ENCODE measurements at places on chromosomes 2 and 18.

GRCh38 chr2:135617501-135618015 lies 86.3 kb downstream of the R3HDM1 start:
- no peak for DNase-seq

DNA sequence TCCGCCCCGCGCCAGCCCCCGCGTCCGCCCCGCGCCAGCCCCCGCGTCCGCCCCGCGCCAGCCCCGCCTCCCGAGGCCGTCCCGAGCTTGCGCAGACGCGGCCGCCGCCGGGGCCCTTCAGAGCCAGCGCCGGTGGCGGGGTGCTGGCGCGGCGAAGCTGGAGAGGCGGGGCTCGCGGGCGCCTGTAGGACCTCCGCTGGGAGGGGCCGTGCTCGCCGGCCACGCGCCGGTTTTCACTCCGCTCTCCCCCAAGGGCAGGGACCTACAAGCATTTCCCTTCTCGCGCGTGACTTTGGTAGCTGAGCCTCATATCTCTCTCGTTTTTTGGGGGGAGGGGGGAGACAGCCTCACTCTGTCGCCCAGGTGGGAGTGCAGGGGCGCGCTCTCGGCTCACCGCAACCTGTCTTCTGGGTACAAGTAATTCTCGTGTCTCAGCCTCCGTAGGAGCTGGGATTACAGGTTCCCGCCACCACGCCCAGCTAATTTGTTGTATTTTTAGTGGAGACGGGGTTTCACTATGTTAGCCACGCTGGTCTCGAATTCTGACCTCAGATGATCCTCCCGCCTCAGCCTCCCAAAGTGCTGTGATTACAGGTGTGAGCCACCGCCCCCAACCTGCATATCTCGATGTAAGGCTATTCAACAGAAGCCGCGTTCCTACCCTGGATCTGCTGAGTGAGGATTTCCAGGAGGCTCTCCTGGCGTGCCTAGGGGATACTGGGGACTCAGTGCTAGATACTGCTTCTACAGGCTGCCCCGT lies at the start of gene ZNF514:
TSS of gene ZNF514 (minus strand) at position 159 of the 760 bp plus-strand sequence. CDS start 6,595 bp downstream, outside the sequence.
- DNase-seq = peak; percentile 69

- DNase-seq = no peak
Observed at GRCh38 chr2:217092710-217093379, 233.0 kb upstream of the TNP1 start.

DNA sequence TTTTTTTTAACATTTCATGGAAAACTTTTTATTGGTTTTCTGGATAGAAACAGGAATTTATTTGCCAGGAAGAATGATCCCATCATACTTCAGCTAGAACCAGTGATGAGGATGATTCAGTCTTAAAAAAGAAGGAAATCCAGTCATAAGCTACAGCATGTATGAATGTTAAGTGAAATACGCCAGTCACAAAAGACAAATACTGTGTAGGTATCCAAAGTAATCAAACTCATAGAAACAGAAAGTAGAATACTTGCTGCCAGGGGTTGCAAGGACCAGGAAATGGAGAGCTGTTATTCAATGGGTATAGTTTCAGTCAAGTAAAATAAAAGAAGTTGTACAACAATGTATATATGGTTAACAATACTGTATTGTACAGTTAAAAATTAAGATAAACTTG lies 21.3 kb downstream of the PSME4 start:
- DNase-seq = no peak

DNA sequence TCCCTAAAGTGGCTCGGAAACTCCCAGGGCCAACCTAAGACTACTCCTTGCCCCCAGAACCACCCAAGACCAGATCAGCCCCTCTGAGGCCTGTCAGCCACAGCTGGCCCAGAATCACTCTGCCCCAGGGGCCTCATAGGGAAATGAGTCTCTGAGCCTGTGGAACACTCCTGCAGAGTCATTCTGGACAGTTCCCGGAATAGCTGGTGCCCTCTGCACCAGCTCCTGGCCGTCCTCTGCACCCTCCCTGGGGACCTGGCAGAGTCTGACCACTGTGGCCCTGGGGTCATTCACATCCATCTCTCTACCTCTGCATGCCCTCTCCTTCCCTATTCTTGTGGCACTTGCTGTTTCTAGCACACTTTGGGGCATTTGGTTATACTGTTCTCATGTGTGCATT lies 14.6 kb upstream of the TMEM214 start:
- no peak for DNase-seq

DNA sequence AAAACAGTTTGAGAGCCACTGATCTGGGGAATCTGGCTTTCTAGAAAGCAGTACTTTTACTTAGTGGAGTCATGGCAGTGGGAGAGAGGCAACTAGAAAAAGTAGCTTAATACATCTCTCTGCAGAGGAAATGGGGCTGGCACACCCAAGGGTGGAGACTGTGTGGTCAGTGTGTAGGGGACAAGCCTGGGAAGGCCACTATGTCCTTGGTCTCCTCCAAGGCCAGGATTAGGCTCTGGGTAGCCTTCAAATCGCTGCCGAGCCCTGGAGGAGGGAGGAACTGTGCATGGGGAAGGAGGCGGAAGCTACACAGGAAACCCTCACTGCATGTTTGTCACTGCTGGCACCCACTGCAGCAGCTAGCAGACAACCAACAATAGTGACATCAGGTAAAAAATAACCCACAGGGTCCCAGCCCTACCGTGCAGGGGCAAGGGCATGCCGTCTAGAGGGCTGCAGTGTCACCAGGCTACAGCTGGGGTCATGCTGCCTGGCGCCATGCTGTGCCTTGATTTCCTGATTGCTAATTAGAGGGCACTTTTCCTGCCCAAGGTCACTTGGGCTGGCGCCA lies 34.8 kb downstream of the LBH start:
- DNase-seq = peak; percentile 83

DNA sequence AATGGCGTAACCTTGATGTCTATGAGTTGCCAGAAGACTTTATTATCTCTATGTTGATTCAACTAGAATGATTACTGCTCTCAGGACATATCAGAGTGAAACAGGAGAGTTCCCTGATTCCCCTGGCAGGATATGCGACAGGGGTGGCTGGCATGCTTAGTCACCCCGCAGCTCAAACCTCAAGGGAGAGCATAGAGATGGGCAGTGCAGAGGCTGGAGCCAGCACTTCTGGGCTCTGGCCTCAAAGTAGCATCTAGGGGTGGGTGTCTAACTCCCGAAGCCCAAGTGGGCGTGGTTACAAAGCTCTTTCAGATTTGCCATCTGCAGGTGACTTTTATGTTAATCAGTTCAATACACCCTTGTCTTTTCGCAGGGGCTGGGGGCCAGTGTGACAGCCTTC lies 391.6 kb downstream of the ADCYAP1 start:
- no peak for DNase-seq

GRCh38 chr2:237569041-237569440 lies 2.7 kb downstream of the PRLH start:
- no peak for DNase-seq

GRCh38 chr2:5729416-5729815 lies 37.2 kb downstream of the SOX11 start:
- no peak for DNase-seq

GRCh38 chr2:127609818-127610217 lies 36.1 kb upstream of the GPR17 start:
- no peak for DNase-seq

DNA sequence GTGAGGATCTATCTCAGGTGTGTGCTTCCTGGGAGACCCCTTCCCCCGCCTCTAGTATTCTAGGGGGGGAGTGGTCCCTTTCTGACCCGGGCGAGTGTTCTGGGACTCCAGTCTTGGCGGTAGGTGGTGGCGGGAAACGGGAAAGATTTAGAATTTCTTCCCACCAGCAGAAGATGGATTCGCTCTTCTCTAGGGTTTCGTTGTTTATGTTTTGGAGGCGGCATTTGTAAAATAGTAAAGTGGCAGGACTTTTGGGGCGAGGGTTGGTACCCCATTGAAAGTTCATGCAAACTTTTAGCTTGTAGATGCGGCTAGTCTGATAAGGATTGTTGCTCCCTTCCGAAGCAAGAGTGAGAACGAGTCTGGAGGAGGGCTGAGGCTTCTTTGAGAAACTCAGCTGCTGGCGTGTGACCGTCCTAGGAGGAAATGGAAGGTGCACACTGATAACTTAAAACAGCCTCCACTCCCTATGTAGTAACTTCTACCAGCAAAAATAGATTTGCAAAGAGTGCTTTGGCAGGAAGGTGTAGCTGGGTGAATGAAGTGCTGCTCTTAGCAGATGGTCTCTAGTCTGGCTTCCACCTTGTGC lies 412 bp downstream of the GPD2 start:
- DNase-seq = peak; percentile 34

- no peak for DNase-seq
Observed at GRCh38 chr2:120434492-120435308, 88.8 kb downstream of the INHBB start.

- DNase-seq = no peak
Observed at GRCh38 chr18:21894619-21895367, 154.2 kb downstream of the MIB1 start.

DNA sequence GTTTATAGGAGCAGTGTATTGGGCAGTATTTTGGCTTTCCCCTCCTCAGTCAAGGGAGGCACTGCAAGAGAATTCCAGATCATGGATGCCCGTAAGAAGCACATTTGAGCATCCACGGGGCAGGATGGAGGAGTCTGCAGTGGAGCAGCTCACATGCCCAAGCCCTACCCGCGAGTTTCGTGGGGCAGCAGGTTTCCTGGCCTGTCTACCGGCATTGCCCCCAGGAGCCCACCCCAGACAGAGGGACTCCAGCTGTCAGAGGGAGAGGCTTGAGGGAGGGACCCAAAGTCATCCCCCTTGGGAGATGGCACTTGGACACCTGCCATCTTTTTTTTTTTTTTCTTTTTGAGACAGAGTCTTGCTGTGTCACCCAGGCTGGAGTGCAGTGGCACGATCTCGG lies 31.3 kb downstream of the TMEM177 start:
- no peak for DNase-seq

DNA sequence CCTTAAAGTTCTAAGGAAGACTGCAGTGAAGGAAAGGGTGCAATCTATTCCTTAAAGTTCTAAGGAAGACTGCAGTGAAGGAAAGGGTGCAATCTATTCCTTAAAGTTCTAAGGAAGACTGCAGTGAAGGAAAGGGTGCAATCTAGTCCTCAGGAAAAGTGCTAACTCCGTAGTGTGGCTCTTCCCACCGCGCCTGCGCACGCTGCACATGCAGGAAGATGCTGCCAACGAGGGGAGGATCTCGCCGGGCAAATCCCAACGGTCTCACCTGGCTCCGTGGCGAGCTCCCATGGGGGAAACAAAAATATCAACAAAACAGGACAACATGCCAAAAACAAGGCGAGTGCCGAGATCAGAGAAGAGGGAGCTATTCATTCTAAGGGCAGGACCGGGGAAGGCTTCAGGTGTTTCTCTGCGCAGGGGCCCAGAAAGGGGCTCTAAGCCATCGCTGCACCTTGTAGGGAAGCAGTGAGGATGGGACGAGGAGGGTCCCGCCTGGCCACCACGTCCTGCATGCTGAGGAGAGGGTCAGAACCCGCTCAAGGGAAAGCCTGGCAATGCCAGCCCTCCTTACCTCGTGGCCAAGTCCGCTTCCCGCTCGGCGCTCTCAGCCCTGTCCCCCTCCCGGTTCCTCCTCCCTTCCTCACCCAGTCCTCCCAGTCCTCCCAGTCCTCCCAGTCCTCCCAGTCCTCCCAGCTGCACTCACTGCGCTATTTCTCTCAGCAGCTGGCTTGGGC lies 24.5 kb downstream of the TIMM21 start:
- DNase-seq = no peak

DNA sequence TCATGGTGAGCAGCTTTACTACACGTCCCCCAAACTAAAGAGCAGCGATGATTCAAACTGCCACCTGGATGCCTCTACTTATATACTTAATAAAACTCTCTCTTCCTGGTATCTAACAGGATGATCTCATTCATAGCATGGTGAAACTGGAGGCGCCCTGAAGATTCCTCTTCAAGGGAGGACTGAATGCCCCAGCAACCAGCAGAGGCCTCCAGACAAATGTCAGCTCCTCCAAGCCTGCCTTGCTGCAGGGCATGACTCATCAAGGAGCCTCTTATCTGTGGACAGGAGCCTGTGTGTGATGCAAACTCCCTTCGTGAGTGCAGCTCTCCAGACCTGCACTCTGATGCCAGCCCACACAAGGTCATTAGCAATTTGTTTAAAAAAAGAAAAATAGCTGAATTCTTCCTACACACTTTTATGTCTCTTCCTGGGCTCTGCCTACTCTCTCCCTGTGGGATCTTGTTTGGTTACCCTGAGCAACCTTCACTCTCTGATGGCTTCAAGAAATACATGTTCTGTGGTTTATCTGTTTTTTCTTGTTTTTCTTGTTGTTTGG lies 30.2 kb downstream of the LONRF2 start:
- no peak for DNase-seq

GRCh38 chr2:132936791-132937190 lies 266.8 kb upstream of the LYPD1 start:
- no peak for DNase-seq

DNA sequence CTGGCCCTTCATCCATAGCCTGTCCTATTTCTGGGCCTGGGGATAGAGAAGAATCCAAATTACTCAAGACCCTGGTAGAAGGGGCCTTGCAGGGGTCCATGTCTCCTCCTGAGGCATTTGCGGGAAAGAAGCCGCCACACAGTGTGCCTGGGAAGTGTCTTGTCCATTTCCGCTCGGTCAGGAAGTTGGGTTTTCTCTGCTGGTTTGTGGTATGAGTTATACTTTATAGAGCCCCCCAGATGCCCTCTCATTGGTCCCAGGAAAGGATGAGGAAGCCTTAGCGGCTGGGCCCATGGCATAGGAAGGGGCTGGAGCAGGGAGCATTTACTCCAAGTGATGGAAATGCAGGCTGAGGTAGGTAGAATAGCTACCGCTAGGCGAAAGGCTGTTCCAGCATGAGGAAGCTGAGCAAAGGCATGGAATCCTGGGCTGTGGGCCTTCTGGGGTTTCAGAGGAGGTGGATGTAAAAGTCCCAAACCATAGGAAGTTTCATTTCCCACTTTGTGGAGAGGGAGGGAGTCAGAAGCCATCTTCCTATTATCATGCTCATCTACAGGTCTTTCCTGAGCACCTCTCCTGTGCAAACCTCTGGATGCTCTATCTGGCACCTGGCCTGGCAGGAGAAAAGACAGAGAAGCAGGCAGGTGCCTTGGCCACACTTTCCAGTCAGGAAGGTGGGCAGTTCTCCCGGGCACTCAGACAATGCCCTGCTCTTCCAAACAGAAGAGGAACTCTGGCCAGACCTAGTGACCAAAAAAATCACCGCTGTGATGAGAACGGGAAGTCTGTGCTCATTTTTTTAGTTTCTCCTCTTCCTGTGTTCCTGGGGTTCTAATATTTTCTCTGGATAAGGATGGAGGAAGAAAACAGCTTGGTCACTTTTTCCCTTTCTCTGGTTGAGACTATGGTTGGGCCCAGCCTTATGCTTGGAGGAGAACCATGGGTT lies 2.6 kb upstream of the CD207 start:
- DNase-seq = no peak

- DNase-seq = no peak
Observed at GRCh38 chr2:70670202-70670601, 97.8 kb downstream of the ADD2 start.

GRCh38 chr2:186907897-186908296 lies 58.9 kb upstream of the ZSWIM2 start:
- DNase-seq = no peak

DNA sequence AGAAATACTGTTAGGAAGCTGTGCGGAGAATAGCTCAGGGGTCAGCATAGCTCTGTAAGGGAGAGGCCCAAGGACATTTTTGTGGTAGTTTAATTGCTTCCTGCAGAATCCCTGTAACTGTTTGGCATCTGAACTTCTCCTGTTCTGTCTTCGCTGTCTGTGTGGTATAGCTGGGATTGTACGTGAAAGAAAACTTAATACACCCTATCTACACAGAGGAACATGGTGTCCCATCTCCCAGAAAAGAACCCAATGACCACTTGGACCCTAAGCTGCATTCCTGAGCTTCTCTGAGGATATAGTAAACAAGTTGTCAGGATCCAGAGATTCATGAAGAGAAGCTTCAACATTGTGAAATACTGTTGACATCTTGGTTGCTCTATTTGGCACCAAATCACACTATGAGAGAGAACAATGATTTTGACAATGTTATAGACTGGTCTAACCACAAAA lies 81.3 kb downstream of the CDC42EP3 start:
- no peak for DNase-seq

Measured in CD4-positive, alpha-beta T cell (primary cell).